NCI-H345 (cell line): ENCODE measurements at places on chromosomes 1 and 21.

DNA sequence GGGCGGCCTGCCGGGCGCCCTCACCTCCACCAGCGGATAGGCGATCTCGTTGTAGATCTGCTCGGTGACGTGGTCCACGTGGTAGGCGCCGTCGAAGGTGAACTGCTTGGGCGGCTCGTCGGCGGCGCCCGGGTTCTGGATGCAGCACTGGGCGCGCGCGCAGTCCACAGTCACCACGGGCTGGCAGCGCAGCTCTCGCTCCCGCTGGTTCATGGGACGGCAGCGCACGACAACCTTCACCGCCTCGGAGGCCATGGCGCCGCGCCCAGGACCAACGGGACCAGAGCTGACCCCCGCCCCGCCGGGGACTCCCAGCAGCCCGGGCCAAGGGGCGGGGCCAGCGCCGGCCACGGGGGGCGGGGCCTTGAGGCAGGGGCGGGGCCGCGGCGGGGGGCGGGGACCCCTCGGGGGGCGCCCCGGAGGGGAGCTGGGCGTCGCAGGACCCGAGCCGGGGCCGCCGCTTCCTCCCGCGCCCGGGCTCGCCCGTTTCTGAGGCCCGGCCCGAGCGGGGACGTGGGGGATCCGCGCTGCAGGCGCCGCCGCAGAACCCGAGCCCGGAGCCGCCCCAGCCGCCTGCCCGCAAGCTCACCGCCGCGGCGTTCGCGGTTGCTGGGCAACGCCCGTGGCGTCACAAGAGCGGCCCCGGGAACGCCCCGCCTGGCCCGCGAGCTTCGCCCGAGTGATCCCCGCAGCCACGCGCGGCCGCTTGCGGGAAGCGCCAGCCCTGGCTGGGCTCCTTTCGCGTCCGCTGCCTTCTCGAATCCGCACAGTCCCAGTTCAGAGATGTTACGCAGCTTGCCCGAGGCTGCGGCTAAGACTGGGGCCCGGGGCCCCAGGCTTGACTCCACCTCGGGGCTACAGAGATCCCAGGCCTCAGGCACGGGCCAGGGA lies at the start of gene KIF17:
KIF17 (minus strand) TSS at position 556 of the 891 bp plus-strand sequence; CDS start at position 255, 301 bp downstream.
- peak; percentile 69 for DNase-seq

- DNase-seq = peak; percentile 98
Measured at GRCh38 chr1:228490120-228491078, 3.2 kb downstream of the RNF187 start.

DNA sequence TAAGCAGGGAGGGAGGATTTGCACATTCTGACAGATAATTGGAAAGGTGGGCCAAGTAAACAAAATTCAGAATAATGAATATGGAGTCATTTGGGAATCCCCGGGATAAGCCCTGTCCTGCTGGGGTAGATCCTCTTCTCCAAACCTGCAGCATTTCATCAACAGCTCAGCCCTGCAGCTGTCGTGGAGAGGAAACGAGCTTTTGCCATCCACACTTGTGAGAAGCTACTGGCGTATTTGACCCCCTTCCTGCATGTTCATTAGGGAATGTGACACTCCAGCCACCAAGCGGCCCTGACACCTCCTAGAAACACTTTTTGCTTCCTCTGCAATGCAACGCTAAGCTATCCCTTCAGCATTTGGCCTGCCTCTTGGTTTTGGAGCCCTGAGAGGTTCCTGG lies 8.0 kb upstream of the LEFTY2 start:
- DNase-seq = no peak

- no peak for DNase-seq
Measured at GRCh38 chr1:232463225-232463624, 166.7 kb downstream of the SIPA1L2 start.
